ENCODE measurements at places on chromosomes 4 and X.

DNA sequence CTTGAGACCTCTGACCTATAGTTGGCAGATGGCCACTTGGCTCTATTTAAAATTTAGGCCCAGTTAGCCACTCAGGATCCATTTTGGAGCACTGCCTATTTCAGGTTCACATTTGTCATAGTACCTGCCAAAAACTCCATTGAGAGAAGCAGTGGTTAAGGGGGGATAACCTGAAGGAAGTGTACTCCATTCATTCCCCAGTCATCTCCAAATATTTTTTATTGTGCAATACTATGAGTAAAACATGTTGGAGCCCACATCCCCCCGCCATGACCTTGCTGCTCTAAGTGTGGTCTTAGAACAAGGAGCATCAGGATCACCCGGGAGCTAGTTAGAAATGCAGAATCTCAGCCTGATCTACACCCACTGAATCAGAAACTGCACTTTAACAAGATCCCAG is 21.1 kb downstream of the PLP1 start:
- DNase-seq: peak; percentile 35

- no peak for DNase-seq
These were observed 204.9 kb downstream of the EVC2 start for GRCh38 chr4:5503336-5503936.

DNA sequence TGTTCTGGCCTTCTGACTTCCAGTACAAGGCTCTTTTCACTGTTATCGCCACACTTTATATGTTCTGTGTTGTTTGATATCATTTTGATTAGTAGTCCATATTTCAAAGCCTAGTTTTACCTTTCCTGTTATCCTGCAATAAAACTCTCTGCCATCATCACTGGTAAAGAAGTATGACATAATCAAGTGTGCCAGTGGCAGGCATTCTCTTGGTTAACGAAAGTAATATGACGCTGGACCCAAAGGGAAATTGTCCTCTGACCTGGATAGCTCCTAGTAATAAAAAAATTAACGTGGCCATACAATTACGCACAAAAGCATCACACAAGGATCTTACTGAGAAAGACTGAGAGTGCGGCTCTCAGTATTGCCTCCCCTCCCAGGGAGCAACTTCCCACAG is 33.8 kb downstream of the DGKK start:
- DNase-seq: no peak

DNA sequence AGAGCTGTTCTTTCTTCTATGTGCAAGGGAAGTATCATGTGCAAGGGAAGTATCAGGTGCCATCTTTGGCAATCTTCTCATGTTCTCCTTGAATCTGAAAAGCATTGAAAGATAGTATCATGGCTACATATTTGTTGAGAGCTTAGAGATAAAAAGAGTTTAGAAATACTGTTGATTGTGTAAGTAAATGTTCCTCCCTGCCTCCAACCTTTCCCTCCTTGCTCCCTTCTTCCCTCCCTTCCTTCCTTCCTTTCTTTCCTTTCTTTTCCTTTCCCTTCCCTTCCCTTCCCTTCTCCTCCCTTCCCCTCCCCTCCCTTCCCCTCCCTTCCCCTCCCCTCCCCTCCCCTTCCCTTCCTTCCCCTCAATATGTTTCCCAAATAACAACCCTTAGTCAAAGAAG is 108.7 kb downstream of the GBA3 start:
- no peak for DNase-seq

GRCh38 chr4:77576351-77576750 is 29.3 kb upstream of the CXCL13 start:
- no peak for DNase-seq

DNA sequence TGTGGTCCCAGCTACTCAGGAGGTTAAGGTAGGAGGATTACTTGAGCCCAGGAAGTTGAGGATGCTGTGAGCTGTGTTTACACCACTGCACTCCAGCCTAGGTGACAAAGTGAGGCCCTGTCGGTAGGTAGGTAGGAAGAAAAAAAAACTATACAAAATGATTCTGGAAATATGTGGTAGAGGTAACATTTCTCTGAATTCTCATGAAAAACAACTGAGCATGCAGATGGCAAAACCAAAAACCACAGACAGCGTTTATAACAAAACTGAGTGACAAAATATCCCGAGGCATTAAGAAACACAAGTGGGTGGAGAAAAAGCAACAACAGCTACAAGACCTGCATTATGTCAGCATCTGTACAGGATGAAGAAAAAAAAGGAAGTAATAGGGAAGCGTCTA is 211.7 kb downstream of the DLG3 start:
- no peak for DNase-seq

GRCh38 chrX:24877288-24877664 is 138.5 kb downstream of the ARX start:
- DNase-seq: no peak

DNA sequence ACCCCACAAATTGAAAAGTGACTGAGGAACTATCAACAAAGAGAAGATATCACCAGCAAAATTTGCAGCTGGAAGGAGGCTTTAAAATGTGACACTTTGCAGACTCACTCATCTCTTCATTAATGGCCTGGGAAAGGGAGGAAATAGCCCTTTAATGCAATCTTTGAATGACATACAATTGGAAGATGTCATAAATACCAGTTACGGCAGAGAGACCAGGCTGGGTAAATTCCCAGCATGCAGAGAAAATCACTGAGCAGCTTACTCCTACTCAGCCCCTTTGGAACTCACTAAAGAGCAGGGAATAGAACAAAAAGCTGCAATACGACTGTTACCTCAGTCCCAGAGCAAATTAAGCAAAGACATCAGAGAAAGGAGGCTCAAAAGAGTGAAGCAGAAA is 238.9 kb downstream of the HS3ST1 start:
- DNase-seq: no peak

DNA sequence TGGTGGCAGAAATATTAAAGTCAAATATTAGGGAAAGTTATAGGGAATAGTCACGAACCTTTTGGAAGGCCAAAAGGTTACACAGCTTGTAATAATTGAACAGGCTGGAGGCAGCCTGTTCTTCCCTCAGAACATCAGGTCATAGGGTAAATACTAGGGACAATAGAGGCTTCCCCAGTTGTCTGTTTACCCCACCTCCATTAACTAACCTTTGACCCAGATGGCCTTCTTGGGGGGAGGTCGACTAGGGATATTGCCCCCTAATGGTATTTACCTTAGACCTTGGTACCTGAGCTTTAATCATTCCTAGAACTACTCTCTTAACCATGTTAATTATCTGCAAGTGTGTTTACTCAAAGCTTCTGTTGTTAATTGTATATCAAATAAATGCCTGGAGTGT is 26.0 kb downstream of the C4orf17 start:
- DNase-seq: no peak

DNA sequence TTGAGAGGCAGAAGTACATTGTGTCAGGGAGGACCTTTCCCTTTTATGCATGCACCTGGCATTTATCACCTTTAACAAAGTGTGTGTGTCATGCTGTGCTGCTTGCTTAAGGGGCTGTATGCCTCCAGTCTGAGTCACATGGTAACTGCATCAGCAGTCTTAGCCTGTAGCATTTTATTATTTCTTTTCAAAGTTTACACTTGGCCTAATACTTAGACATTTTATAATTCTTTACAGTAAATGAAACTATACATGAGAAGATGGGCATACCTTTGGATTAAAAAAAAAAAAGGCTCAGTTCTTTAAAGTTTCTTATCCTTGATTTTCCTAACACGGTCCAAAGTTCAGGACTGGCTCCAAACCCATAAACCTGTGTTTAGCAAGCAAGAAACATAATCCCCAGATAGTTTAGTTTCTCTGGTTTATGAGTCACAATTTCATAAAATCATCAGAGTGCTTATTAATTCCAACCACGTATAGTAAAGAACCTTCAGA is 14.6 kb downstream of the NPNT start:
- DNase-seq: no peak

GRCh38 chrX:79270401-79270800 is 96.7 kb downstream of the ITM2A start:
- DNase-seq: peak; percentile 30

GRCh38 chrX:101164766-101165590 is 54.6 kb upstream of the DRP2 start:
- no peak for DNase-seq

- DNase-seq: no peak
These were observed 473.4 kb upstream of the GNPDA2 start for GRCh38 chr4:45199736-45200135.

- DNase-seq: no peak
These were observed 5.5 kb upstream of the MMAA start for GRCh38 chr4:145613566-145614232.

DNA sequence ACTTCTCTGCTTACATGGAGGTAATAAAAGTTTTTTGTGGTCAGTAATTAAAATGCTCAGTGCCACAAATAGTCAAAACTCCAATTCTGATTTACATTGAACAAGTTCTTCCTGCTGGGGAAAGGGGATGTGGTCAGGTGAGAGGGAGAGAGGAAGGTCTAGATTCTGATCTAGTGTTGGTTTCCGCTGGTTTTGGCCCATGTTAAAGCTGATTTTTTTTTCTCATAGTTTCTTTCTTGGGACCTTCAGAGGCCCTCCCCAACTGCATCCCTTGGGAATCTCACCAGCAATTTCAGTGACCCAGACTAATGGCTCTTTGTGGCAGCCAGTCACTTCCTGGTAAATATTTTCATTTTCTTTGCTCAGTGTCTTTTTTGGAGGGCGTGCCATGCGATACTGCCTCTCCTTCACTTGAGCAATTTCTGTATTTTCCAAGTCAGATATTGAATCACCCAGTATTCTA is 332.7 kb downstream of the RAPGEF2 start:
- peak; percentile 16 for DNase-seq

DNA sequence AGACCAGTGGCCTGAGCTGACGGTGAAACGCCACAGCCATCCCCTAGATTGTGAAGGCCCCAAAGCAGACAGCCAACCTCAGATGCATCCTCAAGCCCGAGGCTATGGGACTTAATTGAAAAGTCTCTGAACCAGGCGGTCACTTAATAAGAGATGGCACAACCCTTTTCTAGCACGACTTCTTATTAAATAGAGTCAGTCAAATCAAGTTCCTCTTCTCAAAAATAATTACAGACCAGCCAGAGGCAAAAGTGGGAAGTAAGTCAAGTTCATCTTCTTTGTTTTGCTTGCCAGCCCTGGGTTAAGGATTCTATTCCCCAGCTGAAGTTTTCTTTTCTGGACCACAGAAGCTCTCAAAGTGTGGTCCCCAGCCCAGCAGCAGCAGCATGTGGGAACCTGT is 9.7 kb upstream of the SH3KBP1 start:
- DNase-seq: no peak

GRCh38 chr4:38804654-38805295 is at the start of gene TLR1:
TLR1 (minus strand) TSS chr4:38804791; CDS start chr4:38798831, 5,960 bp downstream.
- peak; percentile 5 for DNase-seq

DNA sequence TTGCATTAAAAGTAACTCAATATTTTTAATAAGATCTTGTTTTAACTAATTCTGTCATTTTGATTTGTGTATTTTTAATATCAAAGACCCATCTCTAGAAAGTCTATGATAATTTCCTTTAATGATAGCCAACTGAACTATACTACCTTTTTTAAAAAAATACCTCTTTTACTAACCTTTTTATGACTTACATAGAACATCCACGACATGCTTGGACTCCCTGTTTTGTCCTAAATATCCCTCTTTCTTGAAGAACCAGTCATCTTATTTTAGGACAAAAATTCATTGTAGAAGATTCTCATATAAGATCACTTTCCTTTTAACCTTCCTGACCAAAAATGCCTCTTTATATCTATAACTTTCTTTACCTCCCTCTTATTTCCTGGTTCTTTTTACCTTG is 76.8 kb upstream of the GC start:
- DNase-seq: no peak

GRCh38 chr4:14853176-14853943 is 148.9 kb upstream of the CPEB2 start:
- DNase-seq: no peak

DNA sequence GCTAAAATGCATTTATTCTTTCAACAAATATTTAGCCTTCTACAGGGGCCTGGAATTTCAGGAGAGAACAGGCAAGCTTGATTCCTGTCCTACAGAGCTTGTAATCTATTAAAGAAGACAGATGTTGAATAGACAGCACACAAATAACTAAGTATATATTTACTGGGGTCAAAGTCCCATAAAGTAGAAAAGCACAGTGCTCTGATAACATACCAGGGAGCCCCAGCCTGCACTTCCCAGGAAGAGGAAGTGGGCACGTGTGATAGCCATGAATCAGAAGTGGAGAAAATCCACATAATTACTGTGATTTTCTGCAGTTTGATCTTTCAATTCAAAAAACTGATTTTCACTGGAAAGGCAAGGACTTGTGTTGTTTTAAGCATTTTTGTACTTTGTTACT is 129.1 kb downstream of the EGF start:
- DNase-seq: no peak

- DNase-seq: no peak
These were observed 3.2 kb downstream of the PITX2 start for GRCh38 chr4:110619463-110620247.

- no peak for DNase-seq
These were observed 184.7 kb upstream of the ZCCHC13 start for GRCh38 chrX:74119016-74119910.

- no peak for DNase-seq
These were observed 64.2 kb upstream of the SPP1 start for GRCh38 chr4:87911252-87911774.

DNA sequence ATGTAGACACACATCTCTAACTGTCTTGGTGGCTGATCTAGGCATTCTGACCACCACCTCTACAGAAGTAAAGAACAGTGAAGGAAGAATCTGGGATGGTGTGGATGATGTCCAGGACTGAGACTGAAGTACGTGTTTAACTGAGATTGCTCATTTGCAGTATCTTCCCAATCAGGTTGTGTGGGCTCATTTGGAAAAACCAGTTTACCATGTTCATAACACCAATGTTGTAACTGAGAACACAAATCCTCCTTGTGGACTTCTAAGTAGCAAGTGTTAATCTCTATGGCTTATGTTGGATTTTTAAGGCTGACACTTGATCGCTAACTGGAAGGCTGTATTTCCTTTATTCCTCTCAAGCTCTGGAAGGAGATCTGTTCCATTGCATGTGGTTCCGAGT is 144.7 kb downstream of the ZNF518B start:
- no peak for DNase-seq

- DNase-seq: no peak
These were observed 21.2 kb downstream of the PTTG2 start for GRCh38 chr4:37981425-37981824.

DNA sequence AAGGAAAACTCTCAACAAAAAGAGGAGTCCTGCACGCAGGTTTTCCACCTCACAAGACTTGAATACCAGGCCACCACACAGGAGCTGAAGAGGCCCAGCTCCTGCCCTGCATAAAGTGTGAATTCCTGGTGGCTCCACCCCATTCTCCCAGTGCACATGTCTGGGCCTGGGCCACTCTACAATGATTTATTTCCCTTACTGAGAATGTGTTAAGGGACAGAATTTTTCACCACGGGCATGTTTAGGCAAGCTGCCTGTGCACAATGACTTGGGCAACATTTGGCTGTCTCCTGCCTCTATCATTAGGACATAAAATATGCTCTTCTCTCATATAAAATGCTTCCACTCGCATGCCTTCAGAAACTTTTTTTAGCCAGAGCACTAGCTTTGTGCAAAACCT is 197.1 kb downstream of the SLC7A11 start:
- DNase-seq: no peak

DNA sequence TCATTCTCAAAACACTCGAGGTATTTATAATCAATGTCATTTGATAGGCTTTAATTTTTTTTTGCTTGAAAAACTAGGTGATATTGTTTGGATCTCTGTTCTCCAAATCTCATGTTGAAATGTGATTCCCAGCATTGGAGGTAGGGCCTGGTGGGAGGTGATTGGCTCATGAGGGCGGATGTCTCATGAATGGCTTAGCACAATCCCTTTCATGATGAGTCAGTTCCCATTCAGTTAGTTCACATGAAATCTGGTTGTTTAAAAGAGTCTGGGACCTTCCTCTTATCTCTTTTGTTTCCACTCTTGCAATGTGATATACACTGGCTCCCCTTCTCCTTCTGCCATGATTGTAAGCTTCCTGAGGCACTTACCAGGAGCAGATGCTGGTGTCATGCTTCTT is 638.7 kb downstream of the DMD start:
- DNase-seq: no peak

Measured in NCI-H526 (cell line).